ENCODE measurements at places on chromosomes 5 and 9.

- no peak for DNase-seq
These were observed 47.9 kb downstream of the OLFM1 start for GRCh38 chr9:135135171-135135928.

- no peak for DNase-seq
These were observed 468.6 kb downstream of the CDH18 start for GRCh38 chr5:19519448-19519847.

DNA sequence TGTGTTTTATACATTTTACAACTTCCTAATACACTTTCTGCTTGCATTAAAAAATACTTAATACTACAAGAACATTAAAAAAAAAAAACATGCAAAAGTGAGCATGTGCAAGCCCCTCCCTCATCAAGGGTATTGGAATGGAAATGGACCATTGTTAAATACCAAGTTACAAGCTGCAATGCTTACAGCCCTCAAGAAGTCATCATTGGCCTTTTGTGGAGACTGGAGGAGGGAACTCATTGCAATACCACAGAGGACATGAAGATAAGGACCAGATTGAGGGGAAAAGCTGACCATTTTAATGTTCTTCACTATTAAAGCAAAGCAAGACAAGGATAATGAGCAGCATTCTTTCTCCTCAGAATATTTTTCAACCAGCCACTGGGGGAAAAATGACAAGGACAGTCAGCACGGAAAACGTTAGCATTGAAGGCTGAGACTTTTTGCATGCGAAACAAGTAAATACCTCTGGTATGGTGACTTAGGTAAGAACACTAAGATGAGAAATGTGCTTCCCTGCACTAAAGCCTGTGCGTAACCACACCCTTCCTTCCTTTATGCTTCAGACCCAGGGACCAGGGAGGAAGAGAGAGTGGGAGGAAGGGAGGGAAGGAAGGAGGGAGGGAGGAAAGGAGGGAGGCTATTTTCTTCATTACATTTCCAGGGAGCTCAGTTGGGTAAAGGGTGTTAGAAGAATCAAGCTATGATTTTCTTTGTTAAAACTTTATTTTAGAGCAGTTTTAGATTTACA is 141.1 kb upstream of the RAPGEF1 start:
- DNase-seq = no peak

GRCh38 chr9:99850736-99851499 is 29.2 kb downstream of the NR4A3 start:
- DNase-seq = no peak

- no peak for DNase-seq
These were observed 86.7 kb downstream of the DAPK1 start for GRCh38 chr9:87584326-87584725.

DNA sequence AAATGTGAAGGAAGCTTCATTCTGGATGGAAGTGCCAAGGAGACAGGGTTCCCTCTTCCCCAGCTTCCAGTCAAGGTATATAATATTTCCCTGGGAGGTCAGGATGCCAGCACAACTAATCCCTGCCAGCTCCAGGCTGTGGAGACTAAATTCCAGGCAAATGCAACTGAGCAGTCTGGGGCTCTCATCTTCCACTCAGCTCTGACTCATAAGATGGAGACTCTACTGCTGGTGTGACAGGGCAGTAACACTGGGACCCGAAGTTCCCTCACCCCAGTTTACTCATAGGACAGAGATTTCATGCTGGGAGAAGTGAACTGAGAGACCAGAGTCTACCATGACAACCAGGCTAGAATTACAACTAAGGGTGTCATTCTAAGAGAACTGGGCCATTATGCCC is 235.4 kb downstream of the FSTL4 start:
- DNase-seq = no peak

DNA sequence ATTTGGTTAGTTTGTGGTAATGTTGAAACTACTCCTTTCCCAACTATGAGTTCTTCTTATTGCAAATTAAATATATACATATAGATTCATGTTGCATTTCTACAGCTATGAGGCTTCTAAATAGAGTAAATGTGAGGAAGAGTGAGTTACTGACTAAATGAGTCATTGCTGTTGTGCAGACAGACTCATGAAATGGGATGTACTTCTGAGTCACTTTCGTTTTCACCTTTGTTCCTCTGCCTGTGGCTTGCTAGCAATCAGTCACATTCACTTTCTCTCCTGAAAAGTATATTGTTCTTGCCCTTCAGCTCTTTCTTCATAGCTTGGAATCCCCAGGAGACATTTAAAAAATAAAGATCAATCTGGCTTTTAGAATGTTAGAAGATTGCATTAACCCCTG is 295.5 kb upstream of the SMC2 start:
- peak; percentile 17 for DNase-seq

DNA sequence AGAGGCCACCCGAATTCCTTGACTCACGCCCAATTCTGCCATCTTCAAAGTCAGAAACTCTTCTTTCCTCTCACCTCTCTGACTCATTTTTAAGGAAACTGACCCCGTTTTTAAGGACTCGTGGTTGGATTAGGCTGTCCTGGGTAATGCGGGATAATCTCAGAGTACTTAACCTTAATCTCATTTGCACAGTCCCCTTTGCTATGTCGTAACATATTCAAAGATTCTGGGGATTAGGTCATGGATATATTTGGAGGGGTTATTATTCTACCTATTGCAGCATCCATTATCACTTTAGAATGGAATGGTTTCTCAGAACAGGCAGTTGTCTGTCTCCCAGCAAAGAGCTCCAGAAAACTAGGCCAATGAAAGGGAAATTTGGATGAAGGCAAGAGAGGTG is 80.8 kb upstream of the IL12B start:
- no peak for DNase-seq

- DNase-seq = peak; percentile 25
These were observed 137.7 kb downstream of the PRELID2 start for GRCh38 chr5:145697251-145697990.

DNA sequence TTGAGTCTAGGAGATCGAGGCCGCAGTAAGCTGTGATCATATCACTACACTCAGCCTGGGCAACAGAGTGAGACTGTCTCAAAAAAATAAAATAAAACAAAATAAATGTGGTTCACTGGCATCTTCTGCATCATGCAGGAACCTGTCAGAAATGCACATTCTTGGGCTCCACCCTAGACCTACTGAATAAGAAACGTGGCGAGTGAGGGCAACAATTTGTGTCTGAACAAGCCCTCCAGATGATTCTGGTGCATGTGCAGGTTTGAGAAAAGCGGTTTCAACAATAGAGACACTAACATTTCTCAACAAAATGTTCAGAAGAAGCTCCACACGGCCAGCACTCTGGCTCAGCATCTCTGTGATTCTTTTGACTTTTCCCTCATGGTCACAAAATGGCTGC is 42.8 kb upstream of the CPEB4 start:
- DNase-seq = no peak

DNA sequence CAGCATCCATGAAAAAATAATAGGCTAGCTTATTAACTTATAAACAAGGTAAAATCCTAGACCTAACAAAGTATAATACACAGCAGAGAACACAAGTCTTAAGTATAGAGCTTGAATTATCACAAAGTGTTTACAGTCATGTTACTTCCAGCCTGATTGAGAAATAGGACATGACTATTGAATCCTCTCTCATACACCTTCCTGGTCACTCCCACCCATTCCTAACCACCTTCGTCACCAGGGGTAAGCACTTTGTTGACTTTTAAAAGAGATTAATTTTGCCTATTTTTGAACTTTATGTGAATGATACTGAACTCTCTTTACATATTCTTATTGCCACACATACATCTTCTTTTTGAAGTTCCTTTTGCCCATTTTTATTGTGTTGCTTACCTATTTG is 325.8 kb downstream of the PJA2 start:
- no peak for DNase-seq

DNA sequence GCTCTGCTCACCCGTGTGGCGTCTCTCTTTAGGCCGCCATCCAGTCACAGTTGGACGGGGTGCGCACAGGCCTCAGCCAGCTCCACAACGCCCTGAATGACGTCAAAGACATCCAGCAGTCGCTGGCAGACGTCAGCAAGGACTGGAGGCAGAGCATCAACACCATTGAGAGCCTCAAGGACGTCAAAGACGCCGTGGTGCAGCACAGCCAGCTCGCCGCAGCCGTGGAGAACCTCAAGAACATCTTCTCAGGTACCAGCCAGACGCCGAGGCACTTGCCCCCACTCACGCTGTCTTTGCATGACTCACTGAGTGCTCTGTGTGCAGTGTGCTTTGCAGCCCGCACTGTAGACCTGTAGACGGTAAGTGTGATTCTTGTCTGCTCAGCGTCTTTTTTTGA is 4.5 kb downstream of the EXOC3 start:
- DNase-seq = no peak

DNA sequence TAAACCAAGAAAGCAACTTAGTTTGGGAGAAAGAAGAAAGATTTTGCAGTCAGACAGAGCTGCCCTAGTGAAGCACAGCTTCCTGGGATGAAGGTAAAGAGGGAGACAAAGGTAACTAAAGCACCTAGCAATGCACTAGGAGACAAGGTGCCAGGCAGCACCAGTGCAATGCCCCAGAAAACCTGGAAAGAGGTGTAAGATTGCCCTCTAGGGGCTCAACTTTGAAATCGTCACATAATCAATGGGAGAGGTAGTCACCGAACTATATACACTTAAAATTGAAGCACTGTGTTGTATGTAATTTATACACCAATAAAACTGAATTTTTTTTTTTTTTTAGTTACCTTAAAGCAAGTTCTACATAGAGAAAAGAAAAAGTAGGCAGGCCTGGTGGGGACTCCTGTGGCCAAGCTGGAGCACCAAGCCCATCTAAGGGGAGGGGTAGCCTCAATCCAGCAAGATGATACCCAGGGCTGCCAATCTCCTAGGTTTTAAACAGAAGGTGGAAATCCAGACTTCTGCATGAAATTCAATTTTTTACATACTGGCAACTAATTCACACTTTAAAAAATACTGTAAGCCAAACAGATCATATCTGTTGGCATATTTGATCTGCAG is 48.2 kb downstream of the CDK5RAP2 start:
- peak; percentile 8 for DNase-seq

GRCh38 chr5:146659961-146660360 is 144.0 kb upstream of the GPR151 start:
- no peak for DNase-seq

DNA sequence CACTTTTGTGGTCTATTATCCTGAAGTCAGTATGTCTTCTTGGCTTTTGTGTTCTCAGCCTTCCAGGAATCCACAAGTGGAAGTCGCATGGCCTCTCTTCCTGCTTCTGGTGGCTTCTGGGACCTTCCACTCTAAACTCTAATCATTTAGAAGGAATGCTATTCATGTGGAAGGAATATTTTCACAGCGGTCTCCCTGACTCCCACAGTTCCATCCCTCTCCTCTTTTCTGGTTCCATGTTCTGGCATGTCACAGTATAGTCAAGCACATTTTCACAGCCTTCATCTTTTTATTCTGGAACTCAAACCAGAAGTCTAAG is 7.3 kb upstream of the RAI14 start:
- DNase-seq = no peak

GRCh38 chr9:136018257-136019031 is 57.3 kb upstream of the UBAC1 start:
- DNase-seq = no peak

DNA sequence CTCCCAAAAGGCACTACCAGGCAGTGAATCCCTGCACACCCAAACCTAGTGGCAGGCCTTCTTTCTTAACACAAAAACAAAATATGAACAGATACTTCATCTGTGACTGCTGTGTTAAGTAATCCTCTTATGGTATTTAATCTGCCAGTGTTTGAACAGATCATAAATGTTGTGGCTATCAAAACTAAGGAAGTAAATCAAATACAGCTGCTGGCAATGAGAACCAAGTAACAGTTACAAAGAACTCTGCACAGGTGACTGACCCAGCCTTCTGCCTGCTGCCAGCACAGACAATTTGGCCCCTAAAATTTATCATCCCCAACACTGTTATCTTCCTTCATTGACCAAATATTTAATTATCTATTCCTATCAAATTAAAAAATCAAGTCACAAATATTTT is 78.0 kb downstream of the GNAQ start:
- DNase-seq = no peak

GRCh38 chr9:34451545-34451944 is 6.8 kb downstream of the FAM219A start:
- DNase-seq = no peak

DNA sequence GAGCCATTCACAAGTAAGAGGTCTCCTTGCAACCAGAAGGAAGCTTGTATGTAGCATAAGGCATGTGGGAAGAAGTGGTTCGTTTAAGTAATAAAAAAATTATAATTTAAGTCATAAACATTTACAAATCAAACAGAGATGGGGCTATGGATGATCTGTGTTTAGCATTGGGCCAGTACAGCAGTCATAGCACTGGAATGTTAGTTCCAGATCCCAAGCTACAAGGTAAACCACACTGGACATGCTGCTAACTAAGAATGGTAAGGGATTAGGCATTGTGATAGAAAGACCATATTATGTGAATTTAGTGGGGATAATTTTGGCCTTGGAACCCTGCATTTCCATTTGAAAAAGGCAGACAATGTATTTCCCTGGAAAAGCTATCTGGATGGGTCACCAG is 170.4 kb upstream of the KCNN2 start:
- no peak for DNase-seq

DNA sequence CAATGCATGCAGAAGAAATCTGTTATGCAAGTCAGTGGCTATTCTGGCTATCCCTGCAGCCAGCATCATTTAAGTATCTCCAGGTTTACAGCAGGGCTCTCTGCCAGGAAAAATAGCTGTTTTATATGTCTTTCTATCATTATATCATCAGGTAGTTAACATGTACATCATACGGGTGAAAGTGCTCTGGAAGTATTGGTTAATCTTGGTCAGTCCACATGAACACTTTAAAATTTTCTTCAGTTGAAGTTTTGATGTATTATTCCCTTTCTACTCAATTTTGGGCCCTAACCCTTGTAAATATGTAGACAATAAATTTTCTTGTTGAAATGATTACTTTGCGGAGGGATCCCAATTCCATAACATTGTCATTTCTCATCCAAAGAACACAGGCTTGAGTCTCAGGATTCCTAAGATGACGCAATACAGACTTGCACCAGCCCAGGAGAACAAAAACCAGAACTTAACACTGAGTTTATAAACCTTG is 67.5 kb downstream of the SEMA6A start:
- no peak for DNase-seq

GRCh38 chr9:77977210-77977611 is 54.4 kb downstream of the GNAQ start:
- peak; percentile 67 for DNase-seq

DNA sequence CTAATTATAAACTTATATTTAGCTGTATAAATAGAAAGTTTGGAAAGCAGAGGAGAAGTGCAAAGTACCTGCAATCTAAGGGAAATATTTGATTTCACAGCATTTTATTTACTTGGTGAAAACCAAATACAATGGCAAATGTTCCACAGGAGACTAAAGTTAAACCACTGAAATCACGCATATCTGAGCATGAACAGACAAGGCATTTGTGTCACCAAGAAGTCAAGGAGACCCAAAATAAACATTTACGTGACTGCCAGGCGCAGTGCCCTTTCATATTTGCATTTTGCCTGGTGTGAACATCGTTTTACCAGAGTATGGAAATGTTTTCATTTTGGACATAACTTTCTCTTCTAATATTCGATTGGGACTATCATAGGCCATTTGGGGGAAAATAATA is 20.6 kb downstream of the UGCG start:
- DNase-seq = no peak

- DNase-seq = no peak
These were observed at the start of gene FST for GRCh38 chr5:53480416-53481158. FST (plus strand) TSS chr5:53480629; CDS start chr5:53480792, 163 bp downstream.
